Neuronal stem cell (in vitro differentiated cells): ENCODE measurements at places on chromosomes 11 and 22.

- no peak for DNase-seq
Observed at GRCh38 chr11:78535920-78536319, 38.7 kb downstream of the NARS2 start.

GRCh38 chr11:127843483-127844396 is 743.6 kb downstream of the ETS1 start:
- peak; percentile 67 for DNase-seq

DNA sequence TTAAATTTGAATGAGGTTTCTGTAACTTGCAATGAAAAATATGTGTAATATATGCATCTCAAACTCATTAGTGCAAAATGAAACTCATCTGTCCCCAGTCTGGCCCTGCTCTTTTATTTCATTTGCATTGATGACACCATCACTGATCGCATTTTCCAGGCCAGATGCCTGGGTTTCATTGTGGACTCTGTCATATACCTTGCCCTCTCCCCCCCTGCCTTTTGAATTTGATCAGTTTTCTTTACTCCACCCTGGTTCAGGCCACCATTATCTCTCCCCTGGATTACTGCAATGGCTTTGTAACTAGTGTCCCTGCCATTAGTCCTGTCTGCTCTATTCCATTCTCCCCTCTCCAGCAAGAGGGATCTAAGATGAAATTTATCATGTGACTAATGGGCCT is 360.6 kb upstream of the C11orf87 start:
- no peak for DNase-seq

DNA sequence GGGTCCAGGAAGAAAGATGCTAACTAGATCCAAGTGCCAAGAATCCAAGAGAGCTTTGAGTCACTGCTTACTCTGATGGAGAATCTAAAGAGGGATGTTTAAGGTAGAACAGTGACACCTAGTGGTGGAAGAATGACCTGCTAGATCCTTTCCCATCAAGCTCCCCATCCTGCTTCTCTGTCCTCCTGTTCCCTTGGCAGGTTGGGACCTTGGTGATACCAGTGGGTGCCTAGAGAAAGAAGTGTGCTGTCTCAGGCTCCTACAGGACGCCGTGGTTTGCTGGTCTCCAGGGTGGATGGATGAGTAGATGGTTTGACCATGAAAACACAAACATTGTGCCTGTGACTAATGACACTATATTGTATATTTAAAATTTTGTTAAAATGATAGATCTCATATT is 383.7 kb downstream of the TMEM135 start:
- DNase-seq = peak; percentile 73

DNA sequence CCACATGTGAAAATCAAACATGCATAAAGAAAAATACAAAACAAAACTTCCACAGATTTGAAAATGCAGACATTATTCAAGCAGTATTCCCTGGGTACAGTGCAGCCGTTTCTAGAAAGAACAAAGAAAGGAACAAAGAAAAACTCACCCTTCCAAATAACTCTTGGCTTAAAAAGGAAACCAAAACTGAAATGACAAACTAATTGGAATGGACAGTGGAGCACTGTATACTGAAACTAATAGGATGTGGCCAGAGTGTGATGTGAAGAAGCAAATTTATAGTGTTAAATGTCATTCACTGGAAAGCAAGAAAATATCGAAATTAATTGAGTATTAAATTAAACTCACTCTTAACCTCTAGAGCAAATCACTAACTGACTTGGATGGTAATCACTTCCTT is 55.4 kb downstream of the QSER1 start:
- no peak for DNase-seq
